ENCODE measurements at places on chromosomes 11 and 22.
A peak's percentile ranks its signal among the peaks of the same experiment; 100 is the strongest.

GRCh38 chr11:94141511-94142307, 13.1 kb downstream of the PANX1 start:
- DNase-seq, result no peak

DNA sequence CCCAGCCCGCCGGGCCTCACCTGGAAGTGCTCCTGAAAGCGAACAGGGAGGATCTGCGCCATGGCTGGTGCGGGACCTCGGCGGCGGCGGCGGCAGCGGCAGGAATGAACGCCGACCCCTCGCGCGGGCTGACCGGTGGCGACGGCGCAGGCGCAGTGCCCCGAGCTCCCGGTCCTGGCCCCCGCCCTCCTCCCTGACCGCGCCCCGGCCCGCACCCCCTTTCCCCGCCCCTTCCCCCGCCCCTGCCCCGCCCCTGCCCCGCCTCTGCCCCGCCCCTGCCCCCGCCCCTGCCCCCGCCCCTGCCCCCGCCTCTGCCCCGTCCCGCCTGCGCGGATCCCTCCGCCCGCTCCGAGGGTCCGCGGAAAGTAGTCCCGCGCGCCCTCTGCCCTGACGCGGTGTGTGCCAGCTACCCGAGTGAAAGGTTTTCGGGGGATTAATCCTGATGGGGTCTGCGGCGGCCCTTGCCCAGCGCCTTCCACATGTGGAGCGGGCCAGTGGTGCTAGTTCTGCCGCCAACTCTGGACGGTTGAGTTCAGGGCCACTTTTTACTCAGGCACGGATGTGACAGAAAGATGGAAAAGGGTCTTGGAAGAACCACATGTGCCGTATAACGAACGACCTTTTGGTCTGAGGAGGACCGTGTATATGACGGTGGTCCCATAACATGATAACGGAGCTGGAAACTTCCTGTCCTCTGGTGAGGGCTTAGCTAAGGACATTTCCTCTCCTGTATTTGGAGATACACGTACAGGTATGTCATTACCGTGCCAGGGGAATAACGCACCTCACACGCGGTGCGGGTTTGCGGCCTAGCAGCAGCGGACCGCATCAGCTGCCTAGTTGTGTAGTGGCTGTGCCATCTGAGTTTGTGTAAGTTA, at the start of gene CLTCL1:
Gene CLTCL1, minus strand, starts transcription at position 140 of the 878 bp plus-strand sequence. Its CDS starts 78 bp downstream, at position 62.
- peak; percentile 82 for DNase-seq

DNA sequence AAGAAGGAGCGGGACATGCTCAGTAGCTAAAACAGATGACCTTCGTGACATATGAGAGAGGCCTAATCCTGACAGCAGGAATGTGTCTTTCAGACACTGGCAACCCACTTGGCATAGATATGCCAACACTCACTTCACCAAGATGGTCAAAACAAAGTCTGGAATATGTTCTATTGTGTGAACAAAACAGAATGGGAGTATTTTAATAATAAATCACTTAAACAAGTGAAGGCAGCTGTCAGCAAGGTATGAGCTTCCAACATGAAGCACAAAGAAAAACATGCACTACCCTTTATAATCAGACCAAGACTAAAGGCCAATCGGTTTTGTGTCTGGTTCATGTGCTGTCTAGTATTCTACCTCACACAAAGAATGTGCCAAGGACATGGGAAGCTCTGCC, 23.1 kb downstream of the CCDC34 start:
- no peak for DNase-seq

DNA sequence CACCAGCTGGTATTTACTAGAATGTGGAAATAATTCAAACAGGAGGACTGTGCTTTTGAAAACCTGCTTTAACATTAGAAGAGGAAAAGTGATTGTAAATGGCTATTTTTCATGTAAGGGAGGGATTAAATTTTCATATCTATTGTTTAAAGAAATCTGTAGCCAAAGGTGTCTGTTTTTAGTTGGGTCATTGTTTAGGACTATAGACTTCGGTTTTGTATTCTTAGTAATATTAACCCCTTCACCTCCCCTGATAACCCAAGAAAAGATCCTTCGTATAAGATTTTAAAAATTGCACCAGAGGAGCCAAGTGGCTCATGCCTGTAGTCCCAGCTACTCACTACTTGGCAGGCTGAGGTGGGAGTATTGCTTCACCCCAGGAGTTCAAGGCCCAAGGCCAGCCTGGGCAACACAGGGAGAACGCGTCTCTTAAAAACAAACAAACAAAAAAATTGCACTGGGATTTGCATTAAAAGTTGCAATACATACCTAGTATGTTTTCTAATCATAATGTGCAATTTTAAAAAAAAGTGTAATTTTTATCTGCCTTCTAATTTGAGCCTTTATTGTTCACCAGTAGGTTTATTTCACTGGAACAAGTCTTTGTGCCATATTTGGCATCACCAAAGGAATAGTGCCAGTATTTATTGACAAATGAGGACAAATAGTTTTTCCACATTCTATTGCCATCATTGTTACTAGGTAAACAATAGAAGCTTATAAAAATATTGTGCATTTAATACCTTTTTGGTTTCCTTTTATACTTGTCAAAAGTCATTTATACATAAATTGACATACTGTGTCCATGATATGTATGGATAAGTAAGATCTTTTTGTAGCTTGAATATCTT, 34.3 kb downstream of the MTMR3 start:
- DNase-seq, result peak; percentile 58

Data from fibroblast of pulmonary artery (primary cell).